ENCODE measurements at places on chromosomes 5 and 9.
A peak's percentile ranks its signal among the peaks of the same experiment; 100 is the strongest.

- DNase-seq = peak; percentile 3
Observed at GRCh38 chr5:170006021-170006420, 25.7 kb upstream of the INSYN2B start.

DNA sequence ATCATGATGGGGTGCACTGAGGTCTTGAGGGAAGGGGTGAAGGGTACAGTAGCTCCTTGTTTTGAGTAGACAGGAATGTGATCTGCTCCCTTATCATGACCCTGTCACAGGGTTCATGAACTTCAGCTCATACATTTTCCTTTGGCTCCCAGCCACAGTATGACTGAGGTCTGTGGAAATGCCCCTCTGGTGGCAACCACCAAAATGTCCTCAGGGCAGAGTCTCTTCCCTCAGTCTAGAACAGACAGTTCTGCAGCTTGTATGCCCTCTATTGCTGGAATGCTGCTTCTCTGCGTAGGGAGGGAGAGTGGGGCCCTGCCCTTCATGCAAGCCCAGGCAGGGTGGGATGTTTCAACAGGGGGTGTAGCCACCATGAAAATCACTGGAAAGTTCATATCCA is 53.8 kb upstream of the SNCAIP start:
- no peak for DNase-seq

- no peak for DNase-seq
Observed at GRCh38 chr9:68651280-68651893, 53.7 kb upstream of the PIP5K1B start.

GRCh38 chr5:82295959-82296531 is 17.9 kb upstream of the RPS23 start:
- DNase-seq = no peak

- peak; percentile 14 for DNase-seq
Observed at GRCh38 chr5:64526734-64527439, 21.1 kb downstream of the RGS7BP start.

GRCh38 chr5:154626876-154627557 is 128.2 kb upstream of the LARP1 start:
- no peak for DNase-seq

DNA sequence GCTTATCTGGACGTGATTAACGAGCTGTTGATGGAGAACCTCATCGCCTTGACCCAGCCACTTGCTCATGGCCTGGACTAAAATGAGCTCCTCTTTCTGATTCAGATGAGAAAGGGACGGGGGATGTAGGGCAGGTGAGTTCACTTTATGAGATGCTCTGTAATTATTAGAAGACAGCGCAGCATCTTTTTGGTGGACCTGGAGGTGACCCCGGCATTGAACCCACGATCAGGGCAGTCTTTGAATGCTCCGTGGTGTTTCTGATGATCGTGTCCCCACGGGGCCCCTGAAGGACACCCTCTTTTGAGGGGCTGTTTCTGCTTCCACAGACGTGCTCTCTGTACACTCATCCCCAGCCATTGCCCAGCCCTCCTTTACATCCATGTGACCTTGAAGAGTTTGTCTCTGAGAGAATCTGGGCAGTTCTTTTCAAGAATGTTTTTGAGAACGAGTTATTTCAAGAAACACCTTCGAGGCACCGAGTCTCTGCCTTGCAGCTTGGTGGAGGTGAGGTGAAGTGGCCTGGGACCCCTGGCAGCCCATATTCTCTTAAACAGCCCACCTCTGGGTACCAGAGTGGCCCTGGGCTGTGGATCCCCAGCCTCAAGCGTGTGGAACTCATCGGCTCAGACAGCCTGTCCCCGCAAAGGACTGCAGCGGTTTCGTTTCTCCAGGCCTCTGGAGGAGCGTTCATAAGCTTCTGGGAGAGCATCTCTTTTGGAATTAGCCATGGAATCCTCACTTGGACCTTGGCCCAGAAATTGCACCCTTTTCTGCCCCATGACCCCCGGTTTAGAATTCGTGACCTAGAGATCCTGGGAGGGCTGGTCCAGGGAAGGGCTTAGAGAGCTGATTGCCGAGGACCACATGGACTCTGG is 50.3 kb downstream of the COL5A1 start:
- DNase-seq = no peak

DNA sequence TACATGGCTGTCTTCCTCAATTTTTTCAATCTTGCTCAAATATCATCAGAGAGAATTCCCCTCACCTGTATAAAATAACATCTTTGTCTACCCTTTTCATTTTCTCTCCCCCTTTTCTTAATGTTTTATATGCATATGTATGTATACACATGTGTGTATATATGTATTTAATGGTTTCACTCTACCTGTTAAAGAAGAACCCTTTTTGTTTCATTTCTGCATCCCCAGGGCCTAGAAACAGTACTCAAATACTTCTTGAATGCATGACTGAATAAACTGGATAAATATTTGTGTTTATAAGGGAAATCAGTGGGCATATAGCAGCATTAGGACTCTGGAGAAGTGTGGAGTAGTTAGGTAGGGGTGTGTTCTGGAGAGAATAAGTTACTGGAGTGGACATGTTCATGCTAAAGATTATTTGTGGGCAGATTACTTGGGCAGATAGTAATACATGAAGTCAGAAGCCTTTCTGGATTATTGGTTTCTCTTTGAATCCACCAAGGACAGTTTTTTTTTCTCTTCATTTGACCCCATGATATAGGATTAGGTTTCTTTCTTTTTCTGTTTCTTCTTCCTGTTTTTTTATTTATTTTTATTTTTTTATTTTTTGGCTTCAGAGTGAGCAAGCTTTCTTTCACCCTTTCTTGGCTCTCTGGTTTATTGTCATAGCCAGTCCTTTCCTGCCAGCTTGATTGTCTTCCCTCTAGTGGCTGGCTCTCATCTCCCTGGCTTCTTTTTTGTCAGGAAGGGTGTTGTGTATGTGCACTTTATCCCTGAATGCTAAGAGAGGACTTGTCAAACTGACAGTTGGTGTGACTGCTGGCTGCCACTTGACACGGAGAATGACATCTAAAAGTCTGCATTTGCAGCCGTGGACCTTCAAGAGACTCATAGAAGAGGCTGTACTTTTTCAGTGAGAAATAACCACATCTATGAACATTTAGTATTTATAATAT is 89.3 kb downstream of the ZCCHC7 start:
- peak; percentile 63 for DNase-seq

DNA sequence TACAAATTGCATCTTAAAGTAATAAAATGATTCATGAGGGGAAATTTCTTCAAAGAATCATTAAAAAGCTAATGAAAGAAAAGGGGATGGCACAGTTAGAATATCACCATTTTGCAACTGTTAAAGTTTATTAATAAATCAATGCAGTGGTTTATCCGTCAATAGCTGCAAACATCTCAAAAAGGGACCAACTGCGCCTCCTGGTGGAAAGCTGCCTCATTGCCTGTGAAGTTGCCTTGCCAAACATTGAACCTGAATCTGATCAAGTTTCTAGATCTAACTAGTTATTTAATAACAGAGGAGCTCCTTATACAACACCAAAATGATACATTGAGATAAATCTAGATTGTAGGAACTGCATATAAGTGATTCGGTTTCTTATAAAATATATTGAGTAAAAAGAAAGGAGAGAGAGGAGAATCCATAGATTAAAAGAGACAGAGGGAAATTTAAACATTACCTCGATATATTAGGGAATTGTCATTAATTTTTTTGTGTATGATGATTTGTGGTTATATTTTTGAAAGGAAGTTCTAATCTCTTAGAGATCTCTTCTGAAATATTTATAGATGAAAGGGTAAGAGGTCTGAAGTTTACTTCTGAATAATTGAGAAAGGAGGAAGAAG is 6.9 kb upstream of the NDUFB6 start:
- peak; percentile 63 for DNase-seq

GRCh38 chr5:65674749-65675148 is 47.2 kb downstream of the SGTB start:
- no peak for DNase-seq

DNA sequence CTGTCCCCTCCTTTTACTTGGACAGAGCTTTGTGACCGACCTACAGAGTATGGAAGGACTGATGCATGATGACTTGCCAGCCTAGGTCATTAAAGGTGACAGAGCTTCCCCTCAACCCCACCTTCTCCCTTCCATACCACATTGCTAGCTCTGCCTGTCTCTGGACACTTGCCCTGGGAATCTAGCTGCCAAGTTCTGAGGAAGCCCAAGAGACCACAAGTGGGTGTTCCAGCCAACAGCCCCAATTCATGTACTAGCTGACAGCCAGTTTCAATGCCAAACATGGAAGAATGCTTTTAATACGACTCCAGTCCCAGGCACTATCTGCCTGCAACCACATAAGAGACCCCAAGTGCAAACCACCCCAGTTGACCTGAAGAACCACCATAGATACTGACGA is 477.1 kb downstream of the SPOCK1 start:
- no peak for DNase-seq

DNA sequence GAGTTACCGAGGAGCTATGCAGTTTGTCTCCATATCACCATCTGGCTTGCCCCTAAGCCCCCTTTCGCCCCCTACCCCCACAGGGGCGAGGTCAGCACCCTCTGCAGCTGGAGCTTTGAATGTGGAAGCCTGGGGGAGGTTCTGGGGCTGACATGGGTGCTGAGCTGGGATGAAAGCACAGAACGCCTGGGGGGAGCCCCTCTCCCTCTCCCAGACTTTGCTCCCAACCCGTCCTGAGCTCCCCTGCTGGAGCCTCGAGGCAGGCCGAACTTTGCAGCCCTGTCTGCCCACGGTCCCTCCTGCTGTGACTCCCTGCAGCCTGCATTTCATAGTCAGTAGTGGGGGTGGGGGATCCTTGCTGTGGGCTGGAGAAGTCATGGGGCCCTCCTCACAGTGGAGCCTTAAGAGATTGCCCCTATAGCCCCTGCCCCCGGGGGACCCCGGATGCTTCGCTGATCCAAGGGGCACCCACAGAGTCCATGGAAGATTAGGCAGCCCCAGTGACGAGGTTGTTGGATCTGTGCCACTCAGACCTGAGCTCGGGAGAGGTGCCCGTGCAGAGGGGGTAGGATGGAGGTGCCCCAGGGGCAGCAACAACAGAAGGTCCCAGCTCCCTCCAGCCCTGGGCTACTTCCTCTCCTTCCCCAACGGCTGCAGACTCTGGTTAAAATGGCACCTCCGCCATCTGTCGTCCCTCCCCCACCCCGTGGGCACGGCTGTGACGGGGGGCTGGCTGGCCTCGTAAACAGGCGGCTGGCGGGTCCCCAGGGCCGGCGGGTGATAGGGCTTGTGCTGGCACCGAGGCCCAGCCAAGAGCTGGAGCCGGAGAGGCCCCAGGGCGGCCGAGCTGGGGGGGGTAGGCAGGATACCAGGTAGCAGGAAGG is 162.0 kb downstream of the C9orf50 start:
- DNase-seq = peak; percentile 74

GRCh38 chr9:30235564-30235963 is 2148.9 kb upstream of the ACO1 start:
- DNase-seq = no peak

GRCh38 chr5:10828241-10828640 is 67.2 kb upstream of the DAP start:
- no peak for DNase-seq

- DNase-seq = no peak
Observed at GRCh38 chr5:40547994-40548575, 131.6 kb upstream of the PTGER4 start.

- DNase-seq = no peak
Observed at GRCh38 chr5:126139773-126140172, 283.4 kb upstream of the GRAMD2B start.

GRCh38 chr5:107601076-107601475 is 69.7 kb downstream of the EFNA5 start:
- no peak for DNase-seq

- no peak for DNase-seq
Observed at GRCh38 chr9:89633404-89633803, 28.6 kb downstream of the GADD45G start.

- DNase-seq = peak; percentile 69
Observed at GRCh38 chr5:179607160-179607931, 16.1 kb downstream of the HNRNPH1 start.

- no peak for DNase-seq
Observed at GRCh38 chr9:78248635-78249034, 12.8 kb downstream of the CEP78 start.

- DNase-seq = no peak
Observed at GRCh38 chr9:135016037-135016640, 71.3 kb upstream of the OLFM1 start.

- DNase-seq = no peak
Observed at GRCh38 chr5:151123897-151124751, 33.5 kb downstream of the ANXA6 start.

- DNase-seq = no peak
Observed at GRCh38 chr9:4965174-4965821, 19.8 kb upstream of the JAK2 start.

- DNase-seq = no peak
Observed at GRCh38 chr9:108759835-108760234, 96.0 kb downstream of the ACTL7B start.

GRCh38 chr9:34403554-34404380 is 27.1 kb upstream of the MYORG start:
- peak; percentile 75 for DNase-seq

DNA sequence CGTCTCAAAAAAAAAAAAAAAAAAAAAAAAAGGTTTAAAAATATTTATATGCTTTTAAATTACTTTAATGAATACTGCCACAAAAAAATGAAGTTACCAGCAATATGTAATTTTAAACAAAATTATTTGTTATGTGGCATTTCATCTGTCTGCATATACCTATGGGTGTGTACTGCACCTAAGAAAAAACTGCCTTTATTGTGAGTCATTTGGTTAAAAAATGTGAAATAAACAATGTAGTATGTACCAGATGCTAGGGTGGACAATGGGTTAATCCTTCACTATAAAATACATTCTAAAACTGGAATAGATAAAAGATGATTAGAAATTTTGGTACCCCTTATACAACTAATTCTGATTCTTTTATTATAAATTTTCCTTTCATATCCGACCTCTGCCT is 12.3 kb downstream of the CHD1 start:
- no peak for DNase-seq

DNA sequence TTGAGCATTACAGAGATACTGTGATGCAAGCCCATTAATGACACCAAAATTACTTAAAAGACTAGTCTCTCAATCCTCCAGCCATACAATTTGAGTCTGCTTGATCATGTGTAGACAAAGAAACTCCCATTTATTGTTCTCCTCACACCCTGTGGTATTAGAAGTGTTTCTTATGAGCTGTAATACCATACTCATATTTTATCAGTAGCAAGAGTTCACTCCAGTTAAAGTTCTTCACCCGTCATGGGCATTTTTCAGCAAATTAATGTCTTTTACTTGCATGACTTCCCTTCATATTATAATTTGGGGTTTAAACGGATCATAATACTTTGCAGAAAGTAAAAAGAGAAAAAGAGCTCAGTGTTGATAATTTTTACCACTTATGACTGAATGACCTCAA is 242.9 kb downstream of the BNC2 start:
- no peak for DNase-seq
